Memory B cell (primary cell): ENCODE measurements at places on chromosomes 16 and 17.

DNA sequence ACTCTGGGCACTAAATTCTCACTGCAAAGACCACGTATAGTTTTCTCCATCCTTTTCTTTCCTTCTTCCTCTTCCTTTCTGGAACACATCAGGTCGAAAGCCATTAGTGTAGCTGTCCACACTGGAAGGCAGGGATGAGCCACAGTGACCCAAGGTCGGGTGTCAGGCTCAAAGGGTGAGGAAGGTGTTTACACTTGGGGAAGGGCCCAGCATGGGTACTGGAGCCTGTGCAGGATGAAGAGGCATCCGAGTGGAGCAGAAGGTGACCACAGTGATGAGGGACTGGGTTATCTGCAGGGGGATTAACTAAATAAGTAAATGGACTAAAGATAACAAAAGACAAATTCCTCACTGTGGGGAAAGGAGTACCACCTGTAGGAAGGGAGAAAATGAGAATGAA lies 164.0 kb downstream of the SOX9 start:
- peaks cover 7% of the 10 kb centered on the region for H3K27me3 ChIP-seq
- DNase-seq: no peak
- H3K4me3 ChIP-seq: no peak overlapping the region
- H3K27ac ChIP-seq: no peak overlapping the region

- no peak overlapping the region for H3K27ac ChIP-seq
- no peaks in the 10 kb centered on the region for H3K27me3 ChIP-seq
- DNase-seq: no peak
- no peak overlapping the region for H3K4me3 ChIP-seq
Measured at GRCh38 chr17:2452216-2452750, 51.4 kb upstream of the MNT start.

DNA sequence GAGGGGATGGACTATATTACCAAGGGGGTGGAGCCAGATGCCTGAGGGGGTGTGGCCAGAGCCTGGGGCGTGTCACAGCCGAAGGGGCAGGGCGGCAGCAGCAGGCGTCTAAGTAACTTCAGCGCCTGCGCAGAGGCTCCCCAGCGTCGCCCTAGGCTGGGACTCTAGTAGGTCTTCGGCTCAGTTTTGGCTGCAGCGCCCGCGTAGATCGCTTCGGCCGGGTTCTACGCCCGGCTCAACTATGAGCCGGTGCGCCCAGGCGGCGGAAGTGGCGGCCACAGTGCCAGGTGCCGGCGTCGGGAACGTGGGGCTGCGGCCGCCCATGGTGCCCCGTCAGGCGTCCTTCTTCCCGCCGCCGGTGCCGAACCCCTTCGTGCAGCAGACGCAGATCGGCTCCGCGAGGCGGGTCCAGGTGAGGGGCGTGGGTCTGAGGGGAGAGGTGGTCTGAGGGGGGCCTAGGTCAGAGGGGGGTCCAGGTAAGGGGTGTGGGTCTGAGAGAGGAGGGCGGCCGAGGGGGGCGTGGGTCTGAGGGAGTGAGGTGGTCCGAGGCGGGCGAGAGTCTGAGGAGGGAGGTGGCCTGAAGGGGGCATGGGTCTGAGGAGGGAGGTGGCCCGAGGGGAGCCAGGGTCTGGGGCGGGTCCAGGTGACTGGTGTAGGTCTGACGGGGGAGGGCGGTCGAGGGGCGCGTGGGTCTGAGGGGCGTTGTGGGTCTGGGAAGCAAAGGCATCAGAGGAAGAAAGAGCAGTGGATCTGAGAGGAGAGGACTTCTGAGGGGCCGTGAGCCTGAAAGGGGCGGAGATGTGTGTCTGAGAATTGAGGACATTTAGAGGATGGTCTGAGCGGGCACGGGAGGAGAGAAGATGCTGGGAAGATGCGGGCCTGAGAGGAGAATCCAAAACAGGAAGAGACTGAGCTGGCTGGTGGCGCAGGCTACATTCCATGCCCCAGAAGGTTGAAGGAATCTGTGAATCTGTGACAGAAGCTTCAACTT lies at the start of gene LPCAT2:
Gene LPCAT2 (plus strand): TSS at position 132 of the 991 bp plus-strand sequence. CDS start 110 bp downstream, at position 242.
- peak within 1 kb of the TSS; percentile 57 for H3K4me3 ChIP-seq
- DNase-seq: no peak
- no peak within 1 kb of the TSS for H3K27ac ChIP-seq
- peaks cover 5% of the 10 kb centered on the region for H3K4me1 ChIP-seq
- H3K27me3 ChIP-seq: peaks cover 18% of the 10 kb centered on the region
- no peaks in the 10 kb centered on the region for H3K36me3 ChIP-seq

DNA sequence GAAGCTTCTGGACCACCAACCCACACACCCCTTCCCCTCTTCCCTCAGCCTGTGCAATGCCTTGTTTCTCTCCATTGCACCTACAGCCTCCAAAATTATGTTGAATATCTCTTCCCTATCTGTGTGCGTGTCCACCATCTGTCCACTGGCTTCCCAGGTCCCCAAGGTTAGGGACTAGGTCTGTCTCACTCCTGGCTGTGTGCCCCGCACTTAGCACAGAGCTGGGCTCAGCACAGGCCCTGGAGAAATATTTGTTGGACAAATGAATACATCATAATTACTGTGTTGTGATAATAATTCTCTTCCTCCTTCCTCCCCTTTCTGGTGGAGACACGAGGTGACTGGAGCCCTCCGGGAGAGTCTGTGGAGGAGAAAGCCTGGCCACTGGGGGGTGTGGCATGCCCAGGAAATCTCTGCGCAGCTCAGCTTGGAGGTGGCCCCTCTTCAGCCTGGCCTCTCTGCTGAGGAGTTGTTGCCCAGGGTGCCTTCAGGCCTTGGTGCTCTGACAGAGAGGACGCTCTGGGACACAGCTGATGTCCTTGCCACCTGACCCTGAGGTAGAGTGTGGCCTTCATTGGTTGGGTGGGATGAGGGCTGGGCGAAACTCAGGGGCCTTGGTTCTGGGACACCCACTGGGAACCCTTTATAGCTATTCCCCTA lies 3.3 kb upstream of the BRD7 start:
- DNase-seq: no peak
- peaks cover 16% of the 10 kb centered on the region for H3K27me3 ChIP-seq
- H3K4me3 ChIP-seq: no peak overlapping the region
- H3K4me1 ChIP-seq: peaks cover 11% of the 10 kb centered on the region
- H3K36me3 ChIP-seq: no peaks in the 10 kb centered on the region

DNA sequence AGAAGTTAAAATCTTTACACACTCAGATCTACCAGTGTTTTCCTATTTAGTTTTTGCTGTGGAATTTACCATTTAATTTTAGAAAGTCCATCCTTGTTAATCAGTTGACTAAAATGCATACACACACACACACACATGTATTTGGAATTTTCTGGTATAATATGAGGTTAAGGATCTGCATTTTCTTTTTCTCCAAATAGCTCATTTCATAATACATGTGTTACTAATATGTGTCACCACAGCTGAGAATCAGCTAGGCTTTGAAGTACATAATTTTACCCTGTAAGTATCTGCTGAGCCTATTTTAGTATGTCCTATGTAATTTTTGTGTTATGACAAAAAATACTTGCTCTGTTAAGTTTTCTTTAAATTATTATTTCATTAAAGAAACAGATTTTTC lies 143.2 kb downstream of the PHKB start:
- H3K4me1 ChIP-seq: peaks cover 10% of the 10 kb centered on the region
- DNase-seq: no peak
- H3K27me3 ChIP-seq: no peaks in the 10 kb centered on the region
- no peak overlapping the region for H3K27ac ChIP-seq

- H3K4me1 ChIP-seq: peaks cover 46% of the 10 kb centered on the region
- no peak for DNase-seq
- no peak overlapping the region for H3K4me3 ChIP-seq
Measured at GRCh38 chr17:57550016-57550415, 195.1 kb downstream of the CCDC182 start.

GRCh38 chr16:47162670-47163420 lies 19.1 kb upstream of the NETO2 start:
- no peak overlapping the region for H3K27ac ChIP-seq
- H3K4me1 ChIP-seq: no peaks in the 10 kb centered on the region
- no peaks in the 10 kb centered on the region for H3K27me3 ChIP-seq
- DNase-seq: no peak
- H3K4me3 ChIP-seq: no peak overlapping the region

DNA sequence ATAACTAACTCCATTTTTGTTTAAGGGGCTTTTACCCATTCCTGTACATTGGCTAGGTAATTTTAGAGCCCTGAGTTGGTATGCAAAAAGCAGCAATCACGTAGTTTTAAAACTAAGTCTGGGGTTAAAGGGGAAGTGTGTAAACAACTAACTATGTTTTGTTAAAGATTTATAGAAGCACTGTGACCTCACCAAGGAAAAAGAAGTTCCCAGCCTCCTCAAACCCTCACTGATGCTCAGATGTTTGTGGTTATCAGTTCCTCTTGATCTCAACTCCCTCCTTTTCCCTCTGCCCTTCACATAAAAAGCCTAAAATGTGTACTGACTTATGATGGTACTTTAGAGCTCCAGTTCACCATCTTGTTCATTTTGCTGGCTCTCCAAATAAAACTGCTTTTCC lies 119.9 kb upstream of the IRX6 start:
- no peak overlapping the region for H3K4me3 ChIP-seq
- DNase-seq: no peak
- no peak overlapping the region for H3K27ac ChIP-seq
- H3K4me1 ChIP-seq: no peaks in the 10 kb centered on the region

- no peaks in the 10 kb centered on the region for H3K4me1 ChIP-seq
- DNase-seq: no peak
- H3K4me3 ChIP-seq: no peak overlapping the region
- H3K36me3 ChIP-seq: peaks cover 2% of the 10 kb centered on the region
- H3K27ac ChIP-seq: no peak overlapping the region
Measured at GRCh38 chr17:72191921-72192799, 71.3 kb downstream of the SOX9 start.

DNA sequence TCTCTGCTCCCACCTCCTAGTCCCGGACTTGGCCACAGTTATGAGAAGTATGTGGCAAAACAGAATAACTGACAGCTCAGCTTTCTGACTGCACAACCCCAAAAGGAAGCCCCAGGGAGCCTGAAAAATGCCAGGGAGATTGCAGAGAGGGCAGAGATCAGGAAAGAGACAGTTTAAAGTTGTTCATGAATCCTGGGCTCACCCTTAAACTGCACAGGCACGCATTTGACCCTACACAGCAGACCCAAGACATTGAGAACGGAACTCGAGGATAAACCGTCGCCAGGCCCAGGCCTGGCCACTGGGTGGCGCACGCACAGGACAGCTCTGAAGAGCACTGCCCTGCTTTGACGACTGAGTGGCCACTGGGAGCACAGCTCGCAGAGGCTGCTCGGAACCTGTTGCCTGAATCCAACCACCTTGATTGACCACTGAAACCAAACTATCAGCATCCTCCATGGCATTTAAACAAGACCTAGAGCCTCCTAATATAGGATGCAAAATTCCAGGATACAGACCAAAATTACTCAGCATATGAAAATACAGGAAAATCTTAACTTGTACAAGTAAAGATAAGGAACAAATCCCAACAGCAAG lies 114.0 kb downstream of the C16orf95 start:
- H3K4me3 ChIP-seq: no peak overlapping the region
- no peaks in the 10 kb centered on the region for H3K4me1 ChIP-seq
- no peaks in the 10 kb centered on the region for H3K36me3 ChIP-seq
- no peak overlapping the region for H3K27ac ChIP-seq
- peak; percentile 3 for DNase-seq

GRCh38 chr16:25065899-25066298 lies 45.6 kb upstream of the LCMT1 start:
- H3K27ac ChIP-seq: peak overlapping the region; percentile 95
- peak overlapping the region; percentile 91 for H3K4me3 ChIP-seq
- no peaks in the 10 kb centered on the region for H3K36me3 ChIP-seq
- peak; percentile 25 for DNase-seq
- peaks cover 40% of the 10 kb centered on the region for H3K4me1 ChIP-seq
